ENCODE measurements at places on chromosomes 6 and 20.

DNA sequence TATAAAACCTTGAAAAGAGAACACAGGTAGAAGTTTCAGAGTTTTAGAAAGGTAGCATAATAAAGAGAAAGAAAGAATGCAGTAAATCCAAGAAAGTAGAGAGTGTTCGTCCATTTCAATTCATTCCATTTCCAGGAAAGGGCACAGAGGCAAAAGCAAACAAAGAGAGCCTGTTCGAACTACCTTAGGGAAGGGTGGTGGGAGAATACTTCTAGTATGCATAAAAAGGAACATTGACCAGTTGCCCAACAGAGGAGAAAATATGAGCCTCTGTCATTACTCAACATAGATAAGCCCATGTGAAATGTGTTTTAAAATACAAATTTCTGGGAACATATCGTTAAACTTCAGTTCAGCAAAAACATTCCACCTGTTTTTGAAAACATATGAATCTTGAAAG lies 60.6 kb downstream of the CYP39A1 start:
- DNase-seq, result no peak

DNA sequence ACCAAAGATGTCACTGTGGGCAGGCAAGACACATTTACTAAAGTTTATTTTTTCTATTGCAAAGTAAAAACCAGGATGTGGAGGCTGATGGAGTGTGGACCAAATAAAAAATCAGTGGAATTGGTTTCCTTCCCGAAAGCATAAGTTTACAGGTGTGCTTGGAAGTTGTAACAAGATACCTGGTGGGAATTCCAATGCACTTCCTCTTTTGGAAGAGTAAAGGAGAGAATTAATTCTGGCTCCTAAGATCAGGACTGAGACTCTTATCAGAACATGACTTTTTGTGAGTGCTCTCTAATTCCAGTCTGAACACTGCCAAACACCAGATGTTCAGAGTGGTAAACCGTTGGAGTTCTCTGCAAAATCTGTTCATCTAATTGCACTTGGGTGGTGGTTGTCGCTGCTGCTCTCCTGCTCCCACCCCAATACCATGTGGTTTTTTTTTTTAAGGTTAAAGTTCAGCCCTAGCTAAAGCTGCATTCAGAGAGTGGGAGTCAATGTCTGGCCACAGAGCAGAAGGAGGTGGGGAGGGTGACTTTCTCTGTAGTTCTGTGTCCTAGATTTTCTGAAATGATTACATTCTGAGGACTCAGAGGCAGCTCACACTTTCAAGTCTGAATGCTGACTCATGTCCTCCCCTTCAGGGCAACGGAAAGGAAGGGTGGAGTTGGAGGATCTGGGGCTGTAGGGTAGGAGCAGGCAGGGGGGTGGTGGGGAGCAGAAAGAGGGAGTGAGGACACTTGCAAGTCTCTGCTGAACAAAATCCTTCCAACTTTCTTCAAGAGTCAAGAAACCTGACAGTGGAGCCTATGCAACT lies 275.8 kb upstream of the PRDM1 start:
- DNase-seq, result no peak

- DNase-seq, result no peak
These were observed 315 bp upstream of the PDE10A start for GRCh38 chr6:165663377-165663735.

DNA sequence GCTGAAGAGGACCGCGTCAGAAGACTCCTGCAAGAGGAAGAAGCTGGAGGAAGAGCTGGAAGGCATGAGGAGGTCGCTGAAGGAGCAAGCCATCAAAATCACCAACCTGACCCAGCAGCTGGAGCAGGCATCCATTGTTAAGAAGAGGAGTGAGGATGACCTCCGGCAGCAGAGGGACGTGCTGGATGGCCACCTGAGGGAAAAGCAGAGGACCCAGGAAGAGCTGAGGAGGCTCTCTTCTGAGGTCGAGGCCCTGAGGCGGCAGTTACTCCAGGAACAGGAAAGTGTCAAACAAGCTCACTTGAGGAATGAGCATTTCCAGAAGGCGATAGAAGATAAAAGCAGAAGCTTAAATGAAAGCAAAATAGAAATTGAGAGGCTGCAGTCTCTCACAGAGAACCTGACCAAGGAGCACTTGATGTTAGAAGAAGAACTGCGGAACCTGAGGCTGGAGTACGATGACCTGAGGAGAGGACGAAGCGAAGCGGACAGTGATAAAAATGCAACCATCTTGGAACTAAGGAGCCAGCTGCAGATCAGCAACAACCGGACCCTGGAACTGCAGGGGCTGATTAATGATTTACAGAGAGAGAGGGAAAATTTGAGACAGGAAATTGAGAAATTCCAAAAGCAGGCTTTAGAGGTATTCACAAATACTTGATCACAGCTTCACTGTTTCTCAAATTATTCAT lies 8.9 kb upstream of the SNRNP48 start:
- no peak for DNase-seq

GRCh38 chr6:153121311-153121710 lies 9.8 kb downstream of the RGS17 start:
- DNase-seq, result no peak

GRCh38 chr6:157853018-157853805 lies 30.2 kb downstream of the SNX9 start:
- no peak for DNase-seq

DNA sequence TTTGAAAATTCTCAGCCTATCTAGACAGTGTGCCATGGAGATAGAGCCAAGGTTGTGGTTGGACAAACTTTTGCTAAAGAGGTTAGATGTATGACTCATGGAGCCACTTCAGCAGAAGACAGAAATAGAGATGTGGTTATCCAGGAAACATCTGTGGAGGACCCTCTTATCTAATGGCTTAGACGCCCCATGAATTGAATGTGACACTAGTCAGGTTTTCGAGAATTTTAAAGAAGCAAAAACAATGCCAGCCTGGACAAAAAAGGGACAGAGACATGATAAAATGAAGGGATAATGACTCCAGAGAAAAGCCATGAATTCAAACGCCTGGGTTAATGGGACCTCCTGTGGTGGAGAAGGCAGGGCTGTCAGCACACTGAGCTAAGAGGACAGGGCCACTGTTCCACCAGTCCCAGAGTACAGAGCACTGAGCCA lies 280.5 kb downstream of the CLVS2 start:
- no peak for DNase-seq

GRCh38 chr6:107628878-107629277 lies 139.0 kb downstream of the SOBP start:
- DNase-seq, result no peak

All from cerebellar nuclear complex (tissue), 1 donor.